ENCODE measurements at places on chromosomes 5 and 9.
A peak's percentile ranks its signal among the peaks of the same experiment; 100 is the strongest.

DNA sequence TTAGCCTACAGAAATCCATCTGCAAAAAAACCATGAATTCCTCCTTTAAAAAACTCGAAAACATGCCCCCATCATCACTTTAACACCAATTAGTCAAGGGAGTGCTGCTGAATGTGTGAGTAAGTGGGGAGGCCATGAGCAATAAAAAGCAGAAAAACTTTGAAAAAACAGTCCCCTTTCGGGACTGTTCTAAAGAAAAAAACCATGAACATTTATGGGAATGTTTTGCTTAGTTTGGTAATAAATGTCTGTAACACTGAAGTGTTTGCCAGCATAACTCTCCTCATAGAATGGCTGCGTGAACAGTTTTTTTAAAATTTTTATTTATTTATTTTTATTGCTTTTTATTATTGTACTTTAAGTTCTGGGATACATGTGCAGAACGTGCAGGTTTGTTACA, 99.4 kb upstream of the TARS1 start:
- DNase-seq, result no peak

- no peak for DNase-seq
Observed at GRCh38 chr5:82594097-82594496, 315.9 kb upstream of the RPS23 start.

DNA sequence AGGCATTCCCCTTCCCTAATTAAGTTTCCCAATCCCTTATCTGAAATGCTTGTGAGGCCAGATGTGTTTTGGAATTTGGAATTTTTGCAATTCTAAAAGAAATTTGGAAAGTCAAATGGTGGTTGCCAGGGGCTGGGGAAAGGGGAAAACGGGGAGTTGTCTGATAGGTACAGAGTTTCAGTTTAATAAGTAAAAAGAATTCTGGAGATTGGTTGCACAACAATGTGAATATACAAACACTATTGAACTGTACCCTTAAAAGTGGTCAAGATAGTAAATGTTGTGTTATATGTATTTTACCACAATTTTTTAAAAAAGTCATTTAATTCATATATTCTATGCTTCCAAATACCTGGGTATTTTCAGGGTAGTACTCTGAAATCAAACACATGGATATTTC, 154.5 kb downstream of the ADAMTS12 start:
- no peak for DNase-seq

DNA sequence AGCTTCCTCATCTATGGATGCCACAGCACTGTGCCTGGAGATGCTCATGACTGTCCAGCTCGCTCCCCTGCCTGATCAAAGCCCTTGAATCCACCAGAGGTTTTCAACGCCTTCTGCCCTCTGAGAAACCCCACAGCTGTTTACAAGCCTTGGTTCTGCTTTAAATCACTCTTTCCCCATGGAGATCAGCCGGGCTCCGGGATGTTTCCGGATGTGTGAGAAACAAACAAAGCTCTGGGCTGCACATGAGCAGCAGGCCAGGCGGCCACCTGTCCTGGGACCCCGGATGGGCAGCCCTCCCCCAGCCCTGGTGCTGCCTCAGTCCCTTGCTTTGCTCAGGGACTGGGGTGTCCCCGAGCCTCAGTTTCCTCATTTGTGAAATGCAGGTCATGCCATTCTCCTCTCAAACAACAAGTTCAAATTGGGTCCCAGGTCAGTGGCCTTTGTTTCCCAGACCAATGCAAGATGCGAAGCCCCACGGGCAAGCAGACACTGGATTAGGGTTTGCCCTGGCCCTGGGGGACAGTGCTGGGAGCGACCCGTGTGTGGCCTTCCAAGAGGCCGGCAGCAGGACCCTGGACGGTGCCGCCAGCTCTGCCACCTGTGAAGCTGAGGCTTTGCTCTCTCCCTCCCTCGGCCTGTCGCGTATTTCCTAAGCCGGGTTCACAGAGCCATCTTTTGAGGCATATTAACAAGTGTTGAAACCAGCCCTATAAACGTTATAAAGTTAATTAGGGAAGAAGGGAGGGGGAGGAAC, 42.4 kb upstream of the PHYKPL start:
- no peak for DNase-seq

- no peak for DNase-seq
Observed at GRCh38 chr9:17521100-17521855, 57.6 kb upstream of the SH3GL2 start.

GRCh38 chr9:134793288-134794188, 87.1 kb upstream of the FCN2 start:
- DNase-seq, result no peak

DNA sequence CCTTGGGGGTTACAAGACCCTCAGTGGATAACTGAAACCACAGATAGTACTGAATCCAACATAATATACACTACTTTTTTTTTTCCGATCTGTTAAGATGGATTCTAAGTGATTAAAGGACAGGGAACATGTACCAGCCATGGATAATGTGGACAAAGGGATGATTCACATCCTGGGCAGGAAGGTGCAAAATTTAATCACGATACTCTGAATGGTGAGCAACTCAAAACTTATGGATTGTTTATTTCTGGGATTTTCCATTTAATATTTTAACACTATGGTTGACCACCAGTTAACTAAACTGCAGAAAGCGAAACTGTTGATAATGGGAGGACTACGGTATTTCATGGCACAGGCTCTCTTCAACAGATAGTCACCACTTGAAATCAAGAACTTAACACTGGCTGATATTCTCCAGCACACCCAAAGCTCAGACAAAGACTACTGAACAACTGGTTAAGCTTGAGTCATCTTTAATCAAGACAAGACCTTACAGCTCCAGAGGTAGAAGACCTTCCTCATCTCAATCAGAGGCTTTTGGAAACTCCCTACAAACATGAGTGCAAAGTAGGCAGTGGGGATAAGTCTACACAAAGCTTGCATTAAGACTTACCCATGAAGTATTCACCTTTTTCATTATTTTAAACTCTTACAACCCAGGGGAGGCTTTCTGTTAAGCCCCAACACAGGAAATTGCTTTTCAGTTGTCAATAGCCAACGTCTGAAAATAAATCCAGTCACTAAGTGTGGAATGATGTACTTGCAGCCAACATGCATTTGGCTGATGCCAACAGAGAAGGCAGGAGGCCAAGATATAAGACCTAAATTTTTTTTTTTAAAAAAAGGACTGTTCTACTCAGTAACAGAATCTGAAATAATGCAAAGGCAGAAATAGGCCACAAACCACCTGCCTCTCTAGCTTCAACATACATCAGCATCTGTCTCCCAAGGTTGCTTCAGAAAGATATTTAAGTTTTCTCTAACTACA, 78.7 kb downstream of the ELAVL2 start:
- no peak for DNase-seq

- no peak for DNase-seq
Observed at GRCh38 chr5:73032635-73033034, 76.8 kb downstream of the FCHO2 start.

DNA sequence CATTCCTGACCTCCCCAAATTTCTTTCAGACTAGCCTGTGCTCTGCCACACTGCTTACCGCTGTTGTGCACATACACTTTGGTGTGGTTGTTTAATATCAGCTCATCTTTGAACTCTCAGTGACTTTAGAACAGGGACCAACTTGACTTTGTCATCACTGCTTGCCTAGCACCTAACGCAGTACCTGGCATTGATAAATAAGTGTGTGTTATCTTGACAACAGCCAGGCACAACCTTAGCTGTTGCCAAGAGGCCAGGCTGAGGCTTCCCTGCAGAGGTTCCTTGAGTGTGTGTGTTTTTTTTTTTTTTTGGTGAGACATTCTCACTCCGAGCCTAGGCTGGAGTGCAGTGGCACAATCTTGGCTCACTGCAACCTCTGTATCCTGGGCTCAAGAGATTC, 41.0 kb upstream of the SLC28A3 start:
- DNase-seq, result no peak

- no peak for DNase-seq
Observed at GRCh38 chr5:107129051-107129450, 541.7 kb downstream of the EFNA5 start.

DNA sequence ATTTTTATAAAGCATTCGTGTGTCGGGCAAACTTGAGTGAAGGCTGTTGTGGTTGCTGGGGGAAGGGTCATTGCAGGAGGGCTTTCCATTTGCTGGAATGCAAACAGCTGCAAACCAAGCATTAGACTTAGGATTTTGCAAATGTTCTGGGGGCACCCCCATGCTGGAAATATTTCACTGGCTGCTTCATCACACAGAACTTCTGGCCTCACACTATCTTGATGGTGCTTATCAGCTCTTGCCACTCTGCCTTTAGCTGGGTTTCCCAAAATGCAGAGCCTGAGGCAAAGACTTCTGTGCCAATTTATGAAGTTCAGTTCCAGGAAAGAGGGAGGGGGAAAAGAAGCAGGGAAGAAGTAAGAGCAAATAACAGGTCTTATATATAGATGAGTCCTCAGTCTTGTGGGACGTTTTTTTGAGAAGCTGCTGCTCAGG, 8.6 kb upstream of the COL15A1 start:
- no peak for DNase-seq

DNA sequence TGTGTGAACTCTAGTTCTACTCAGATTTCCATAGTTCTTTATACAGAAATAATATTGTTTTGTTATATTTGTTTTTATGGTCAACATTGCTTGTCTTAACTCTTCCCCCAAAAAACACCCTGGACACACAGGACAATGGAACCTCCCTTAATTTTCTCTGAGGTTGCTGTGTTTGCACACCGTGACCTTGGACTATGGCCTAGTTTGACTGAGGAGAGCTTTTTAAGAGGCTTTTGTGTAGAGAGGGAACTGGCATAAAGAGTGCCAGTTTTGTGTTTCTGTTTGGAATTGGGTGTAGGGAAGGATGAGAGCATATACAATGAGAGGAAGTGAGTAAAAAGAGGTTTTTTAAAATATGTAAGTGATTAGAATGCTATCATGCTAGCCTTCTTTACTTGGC, 101.1 kb upstream of the MEF2C start:
- no peak for DNase-seq

GRCh38 chr5:165573445-165573844, 2068.0 kb downstream of the MAT2B start:
- DNase-seq, result no peak

GRCh38 chr5:45171563-45171962, 362.8 kb downstream of the MRPS30 start:
- DNase-seq, result no peak

DNA sequence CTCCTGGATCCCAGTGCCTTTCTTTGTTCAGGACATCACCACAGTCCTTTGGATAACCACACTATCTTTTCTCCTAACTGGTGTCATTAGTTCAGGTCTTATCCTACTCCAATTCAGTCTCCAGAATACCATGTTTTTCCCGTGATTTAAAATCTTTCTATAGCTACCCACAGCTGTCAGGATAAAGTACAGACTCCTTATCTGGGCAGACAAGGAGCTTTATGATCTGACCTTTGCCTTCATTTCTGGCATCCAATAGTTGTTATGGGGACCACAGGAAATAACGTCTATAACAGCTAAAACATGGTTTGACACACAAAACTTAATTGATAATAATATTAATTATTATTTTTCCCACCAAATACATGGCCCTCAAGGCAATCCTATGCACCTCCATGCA, 125.6 kb downstream of the ARL15 start:
- no peak for DNase-seq

DNA sequence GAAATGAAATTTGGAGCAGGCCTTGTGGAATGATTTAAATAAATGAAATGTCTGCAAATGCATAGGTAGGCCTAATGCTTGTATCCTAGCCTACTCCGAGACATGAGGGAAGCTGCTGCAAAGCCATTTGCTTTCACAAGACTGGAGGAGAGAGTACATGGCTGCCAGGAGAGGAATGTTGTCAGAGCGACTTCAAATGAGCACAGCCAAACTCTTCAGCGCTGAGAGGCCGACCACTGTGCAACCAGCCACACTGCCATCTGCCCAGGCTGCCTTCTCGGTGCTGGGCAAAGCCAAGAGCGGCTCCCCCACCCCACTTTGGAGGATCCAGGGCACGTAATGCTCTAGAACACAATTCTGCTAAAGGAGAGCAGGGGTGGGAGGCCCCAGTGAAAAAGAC, 122.6 kb downstream of the RASEF start:
- no peak for DNase-seq

DNA sequence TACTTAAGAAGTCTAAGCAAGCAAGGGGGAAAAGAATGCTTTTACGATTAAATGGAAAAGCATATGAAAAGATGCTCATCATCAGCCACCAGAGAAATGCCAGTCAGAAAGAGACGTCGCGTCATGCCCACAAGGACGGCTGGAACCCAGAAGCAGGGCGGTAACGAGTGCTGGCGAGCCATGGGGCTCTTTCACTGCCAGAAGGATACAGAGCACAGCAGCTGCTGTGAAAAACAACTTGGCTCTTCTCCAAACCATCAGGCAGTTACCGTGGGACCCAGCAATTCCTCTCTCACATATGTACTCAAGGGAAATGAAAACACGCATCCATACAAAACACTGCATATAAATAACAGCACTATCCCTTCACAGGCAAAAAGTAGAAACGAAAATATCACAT, 95.5 kb downstream of the CAMSAP1 start:
- no peak for DNase-seq

DNA sequence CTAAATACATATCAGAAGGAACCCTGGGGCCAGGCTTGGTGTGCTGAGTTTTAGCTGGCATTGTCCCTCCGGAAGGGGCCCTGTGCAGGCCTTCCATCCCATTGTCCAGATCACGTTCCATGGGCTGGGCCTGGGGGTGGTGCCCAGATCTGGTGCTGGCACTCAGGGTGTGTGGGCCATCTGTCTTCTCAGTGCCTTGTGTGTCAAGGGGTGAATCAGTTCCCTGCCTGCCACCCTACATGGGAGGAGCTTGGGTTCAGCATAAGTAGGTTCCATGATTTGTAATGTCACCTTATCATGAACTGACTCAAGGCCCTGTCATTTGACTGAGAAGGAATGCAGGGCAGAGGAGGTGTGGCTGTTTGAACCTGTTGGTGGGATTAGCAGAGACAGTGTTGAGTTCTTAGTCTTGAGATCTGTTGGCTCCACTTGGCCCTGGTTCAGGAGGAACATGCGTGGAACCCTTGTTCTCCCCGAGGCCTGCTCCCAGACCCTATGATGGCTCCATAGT, 176.8 kb downstream of the MACROH2A1 start:
- no peak for DNase-seq

- DNase-seq, result no peak
Observed at GRCh38 chr5:143583409-143583808, 179.9 kb upstream of the NR3C1 start.

DNA sequence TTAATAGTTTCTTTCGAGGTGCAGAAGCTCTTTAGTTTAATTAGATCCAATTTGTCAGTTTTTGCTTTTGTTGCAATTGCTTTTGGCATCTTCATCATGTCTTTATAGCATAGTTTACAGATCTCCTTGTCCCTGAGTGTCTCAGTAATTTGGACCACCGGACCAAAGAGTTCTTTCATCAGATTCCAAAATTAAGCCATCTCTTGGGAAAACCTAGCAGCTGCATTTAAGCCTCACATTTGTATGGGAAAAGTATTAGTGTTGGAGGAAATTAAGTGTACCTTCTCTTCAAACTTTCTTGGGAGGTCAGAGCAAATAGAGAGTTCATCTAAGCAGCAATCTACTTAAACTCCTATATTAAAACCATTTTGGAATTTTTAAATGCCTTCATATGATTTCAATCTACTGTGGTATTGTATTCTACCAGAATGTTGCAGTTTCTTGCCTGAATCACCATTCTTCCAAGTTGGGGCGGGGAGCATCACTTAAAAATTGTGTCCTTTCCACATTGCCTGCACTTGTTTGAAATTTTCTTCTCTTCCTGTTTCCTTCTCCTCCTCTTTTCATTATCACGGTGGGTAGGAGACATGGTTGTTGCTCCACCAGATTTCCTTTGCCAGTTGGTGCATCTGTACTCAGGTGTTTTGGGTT, 97.3 kb upstream of the DAB2 start:
- DNase-seq, result no peak

GRCh38 chr5:39968381-39968780, 543.6 kb upstream of the DAB2 start:
- no peak for DNase-seq

GRCh38 chr9:34547960-34548611, 25.3 kb upstream of the ENHO start:
- DNase-seq, result peak; percentile 29

All from CD4-positive, alpha-beta T cell treated with Interleukin-1 beta for 1 hour (primary cell).